Hematopoietic multipotent progenitor cell (in vitro differentiated cells): ENCODE measurements at places on chromosomes 1 and 21. TPM values are rescaled to one million over a fixed set of nuclear protein-coding genes. Genes with fewer than 3 reads are reported as not detected.

Gene VASH2
- 0.81 TPM for total RNA-seq

Gene LCE2B
- total RNA-seq, result not detected

Gene MTHFR
- total RNA-seq, result 40.9 TPM

Gene REN
- 8.3 TPM for total RNA-seq

Gene URB2
- 10.2 TPM for total RNA-seq

Gene CBS
- total RNA-seq, result 0.81 TPM

Gene EFNA3
- 4.8 TPM for total RNA-seq

Gene RHBDL2
- total RNA-seq, result under 0.01 TPM

Gene ESPN
- total RNA-seq, result 0.27 TPM

Gene ELAPOR1
- total RNA-seq, result 0.27 TPM

DNA sequence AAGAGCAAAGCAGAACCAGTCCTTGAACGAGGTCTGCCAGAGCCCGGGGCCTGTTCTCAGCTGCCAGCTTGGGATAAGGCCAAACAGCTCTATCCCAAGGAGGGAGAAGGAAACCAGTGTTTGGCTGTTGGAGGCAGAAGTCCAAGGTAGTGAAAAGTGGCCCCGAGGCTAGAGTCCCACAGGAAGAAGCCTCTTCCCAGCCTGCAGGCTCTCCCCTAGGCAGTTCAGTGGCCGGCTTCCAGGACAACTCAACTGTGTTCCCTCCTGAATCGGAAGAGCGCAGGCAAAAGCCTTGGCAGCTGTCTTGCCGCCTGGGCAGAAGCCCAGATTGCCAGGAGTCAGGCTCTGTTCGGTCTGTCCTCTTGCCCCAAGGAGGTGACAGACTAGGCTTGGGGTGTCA is 19.3 kb downstream of the QSOX1 start:
- DNase-seq, result no peak

- no peak for DNase-seq
Observed at GRCh38 chr1:25534410-25534788, 9.0 kb upstream of the LDLRAP1 start.

DNA sequence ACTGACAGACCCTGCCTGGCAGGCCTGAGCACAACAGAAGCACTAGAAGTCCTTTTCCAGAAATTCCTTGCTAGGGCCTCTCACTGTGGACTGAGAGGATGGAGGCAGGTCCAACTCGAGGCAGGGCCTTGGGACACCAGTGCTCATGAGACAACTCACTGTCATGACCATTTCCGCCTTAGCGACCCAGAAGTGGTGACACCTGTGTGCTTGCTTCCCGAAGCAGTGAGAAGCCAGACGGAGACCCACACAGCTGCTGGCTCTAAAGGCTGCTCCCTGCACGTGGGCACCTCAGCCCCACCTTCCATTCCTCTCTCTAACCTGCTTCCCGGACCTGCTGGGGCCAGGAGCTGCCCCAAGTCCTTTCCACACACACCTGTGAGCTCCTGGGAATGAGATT is 33.0 kb downstream of the KCNC4 start:
- no peak for DNase-seq

- DNase-seq, result no peak
Observed at GRCh38 chr1:174974711-174975119, 25.0 kb upstream of the CACYBP start.

DNA sequence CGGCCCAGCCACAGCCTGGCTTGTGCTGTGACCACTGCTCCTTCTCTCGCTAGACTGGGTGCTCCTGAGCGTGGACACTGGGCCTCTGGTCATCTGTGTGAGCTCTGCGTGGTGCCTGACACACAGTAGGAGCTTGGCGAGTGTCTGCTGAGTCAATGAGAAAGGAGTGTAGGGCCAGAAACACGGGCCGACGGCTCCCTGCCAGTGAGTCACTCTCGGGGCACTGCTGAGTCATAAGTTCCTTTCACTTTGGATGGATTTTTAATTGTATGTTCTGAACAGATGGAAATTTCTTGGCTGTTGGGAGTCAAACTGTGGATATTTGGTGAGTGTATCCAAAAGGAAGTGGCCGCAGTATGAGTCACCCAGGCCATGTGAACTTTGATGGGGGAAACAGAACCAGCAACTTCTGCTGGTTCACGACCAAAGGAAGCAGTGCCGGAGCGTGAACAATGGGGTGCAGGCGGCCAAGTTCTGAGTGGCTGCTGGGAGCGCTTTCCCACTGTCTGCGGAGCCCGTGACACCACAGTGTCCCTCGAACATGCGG is 41.0 kb upstream of the COL18A1 start:
- DNase-seq, result no peak

GRCh38 chr1:199218533-199218932 is 579.7 kb downstream of the PTPRC start:
- no peak for DNase-seq

DNA sequence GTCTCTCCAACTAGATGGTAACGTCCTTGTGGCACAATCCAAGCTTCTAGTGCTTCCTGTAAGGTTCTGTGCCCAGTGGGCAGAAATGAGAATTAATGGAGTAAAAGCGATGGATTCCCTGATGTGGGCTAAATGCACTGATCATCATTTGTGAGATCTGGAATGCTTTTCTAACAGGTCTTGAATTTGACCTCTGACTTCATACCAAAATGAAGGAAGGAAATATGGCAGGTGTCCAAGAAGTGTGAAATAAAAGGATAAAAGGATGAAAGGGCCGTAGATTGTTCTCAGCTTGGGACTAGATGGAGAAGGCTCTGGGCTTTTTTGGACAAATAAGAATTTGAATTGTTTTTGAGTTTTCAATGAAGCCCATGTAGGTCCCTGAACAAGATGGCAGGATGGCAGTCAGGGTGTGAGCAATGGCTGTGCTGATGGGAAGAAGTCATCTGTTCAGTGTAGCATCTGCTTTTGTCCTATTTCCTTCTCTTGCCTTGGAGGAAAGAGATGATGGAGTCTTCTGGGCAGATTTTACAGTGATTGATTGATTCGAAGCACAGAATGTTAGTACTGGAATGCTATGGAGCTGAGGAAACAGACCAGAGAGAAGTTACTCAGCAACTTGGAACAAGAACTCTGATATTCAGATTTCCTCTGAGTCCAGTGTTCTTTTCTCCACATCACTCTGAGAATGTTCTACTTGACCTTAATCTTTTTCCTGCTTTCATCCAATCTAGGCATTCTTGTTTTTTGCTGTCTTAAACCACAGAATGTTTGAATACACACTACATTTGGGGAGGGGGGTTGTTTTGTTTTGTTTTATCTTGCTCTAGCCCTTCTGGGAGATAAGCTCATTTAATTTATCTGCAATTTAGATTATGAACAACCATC is 286.0 kb downstream of the HLX start:
- DNase-seq, result no peak

- DNase-seq, result no peak
Observed at GRCh38 chr21:23478381-23478780, 2128.9 kb downstream of the MRPL39 start.

DNA sequence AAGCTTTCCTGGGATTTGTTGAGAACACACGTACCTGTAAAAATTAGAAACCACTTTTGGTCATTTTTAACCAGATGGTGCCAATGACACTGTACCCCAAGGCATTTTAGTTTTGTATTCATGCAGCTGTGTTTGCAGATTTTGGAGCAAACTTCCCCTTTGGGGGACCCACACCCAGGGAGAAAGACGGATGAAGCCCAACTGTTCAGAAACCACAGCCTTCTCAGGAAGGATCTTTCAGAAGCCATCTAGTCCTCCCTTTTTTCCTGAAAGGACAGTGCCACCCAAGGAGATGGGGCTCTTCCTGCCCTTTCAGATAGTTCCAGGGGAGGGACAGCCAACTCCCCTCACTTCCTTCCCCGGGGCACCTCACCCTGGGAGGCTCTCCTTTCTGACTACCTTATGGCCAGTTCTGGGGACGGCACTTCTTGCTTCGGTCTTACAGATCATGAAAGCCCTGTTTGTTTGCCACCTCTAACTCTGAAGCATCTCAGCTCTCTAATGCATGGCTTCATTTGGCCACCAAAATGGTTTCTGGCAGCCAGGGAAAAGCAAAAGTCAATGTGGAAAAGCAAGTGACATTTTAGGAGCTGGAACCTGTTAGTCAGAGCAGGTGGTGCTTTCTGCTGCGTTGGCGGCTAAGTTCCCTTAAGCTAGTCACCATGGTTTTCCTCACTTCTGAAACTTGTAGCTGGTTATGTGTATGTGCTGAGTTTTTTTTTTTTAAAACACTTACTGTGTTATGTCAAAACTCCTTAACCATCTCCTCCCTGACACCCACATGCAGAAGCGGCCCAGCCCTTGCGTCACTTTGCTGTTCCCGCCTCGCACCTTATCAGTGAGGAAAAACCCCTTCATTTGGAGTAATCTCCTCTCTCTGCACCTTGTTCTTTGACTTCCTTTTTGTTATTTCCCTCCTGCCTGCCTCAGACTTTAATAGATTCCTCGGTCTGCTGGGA is 10.1 kb downstream of the TMCC2 start:
- DNase-seq, result peak; percentile 54

DNA sequence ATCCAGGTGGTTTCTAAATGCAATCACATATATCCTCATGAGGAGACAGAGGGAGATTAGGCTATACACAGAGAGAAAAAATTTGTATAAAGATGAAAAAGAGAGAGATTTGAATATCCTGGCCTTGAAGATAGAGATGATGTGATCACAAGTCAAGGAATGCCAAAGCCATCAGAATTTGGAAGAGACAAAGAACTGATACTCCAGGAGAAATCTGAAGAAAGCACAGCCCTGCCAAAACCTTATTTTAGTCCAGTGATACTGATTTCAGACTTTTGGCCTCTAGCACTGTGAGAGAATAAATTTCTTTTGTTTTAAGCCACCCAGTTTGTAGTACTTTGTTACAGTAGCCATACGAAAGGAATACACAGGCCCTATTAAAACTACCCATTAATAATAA is 33.4 kb downstream of the DOCK7 start:
- DNase-seq, result no peak

DNA sequence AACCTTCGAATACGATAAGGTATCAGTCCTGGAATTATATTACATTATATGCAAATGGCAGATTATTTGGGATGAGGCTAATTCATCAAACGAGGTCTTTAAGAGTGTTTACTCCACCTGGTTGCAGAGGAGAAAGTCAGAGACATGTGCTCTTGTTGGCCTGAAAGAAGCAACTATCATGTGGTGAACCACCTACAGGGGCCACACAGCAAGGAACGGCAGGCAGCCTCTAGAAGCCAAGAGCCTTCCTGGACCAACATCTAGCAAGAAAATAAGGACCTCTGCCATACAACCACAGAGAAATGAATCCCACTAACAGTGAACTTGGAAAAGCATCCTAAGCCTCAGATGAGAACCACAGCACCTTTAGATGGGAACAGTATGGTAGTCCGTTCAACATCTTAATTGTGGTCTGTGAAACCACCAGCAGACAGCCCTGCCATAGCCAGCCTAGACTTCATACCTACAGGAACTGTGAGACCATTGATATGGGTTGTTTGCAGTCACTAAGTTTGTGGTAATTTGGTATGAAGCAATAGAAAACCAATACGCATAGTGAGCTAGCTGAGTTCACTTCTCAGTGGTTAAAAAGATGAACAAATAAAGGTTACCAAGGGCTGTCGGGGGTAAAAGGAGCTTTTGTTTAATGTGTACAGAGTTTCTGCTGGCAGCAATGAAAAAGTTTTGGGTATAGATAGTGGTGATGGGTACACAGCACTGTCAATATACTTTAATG is 345.7 kb upstream of the RUNX1 start:
- no peak for DNase-seq

GRCh38 chr1:109395602-109396512 is 1.9 kb downstream of the SORT1 start:
- DNase-seq, result no peak

DNA sequence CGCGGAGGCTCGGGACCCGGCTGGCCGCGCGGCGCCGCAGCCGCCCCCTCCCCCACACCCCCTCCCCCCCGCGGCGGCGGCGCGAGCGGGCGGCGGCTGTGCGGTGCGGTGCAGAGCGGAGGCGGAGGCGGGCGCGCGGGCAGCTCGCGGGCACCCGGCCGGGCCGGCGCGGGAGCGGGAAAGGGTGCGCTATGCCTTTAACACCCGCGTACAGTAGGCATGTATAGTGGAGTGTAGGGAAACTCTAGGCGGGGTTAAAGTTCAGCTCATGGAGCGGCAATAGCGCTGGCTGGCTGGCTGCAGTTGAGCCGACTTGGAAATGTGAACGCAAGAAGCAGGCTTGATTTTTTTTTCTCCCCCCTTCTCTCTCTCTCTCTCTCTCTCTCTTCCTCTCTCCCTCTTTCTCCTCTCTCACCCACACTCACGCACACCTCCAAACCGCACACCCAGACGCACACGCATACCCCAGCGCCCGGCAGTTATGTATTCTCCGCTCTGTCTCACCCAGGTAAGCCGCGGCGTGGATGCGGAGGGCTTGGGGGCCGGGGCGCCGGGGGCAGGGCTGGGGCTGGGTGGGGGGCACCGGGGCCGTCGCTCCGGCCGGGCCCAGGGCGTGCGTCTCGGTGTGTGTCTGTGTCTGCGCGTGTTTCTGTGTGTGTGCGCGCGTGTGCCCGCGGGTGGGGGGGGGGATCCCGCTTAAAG is at the start of gene NFIA:
NFIA (plus strand) TSS at position 251 of the 702 bp plus-strand sequence.
- DNase-seq, result peak; percentile 42

GRCh38 chr21:25501462-25501861 is 105.8 kb downstream of the MRPL39 start:
- no peak for DNase-seq

DNA sequence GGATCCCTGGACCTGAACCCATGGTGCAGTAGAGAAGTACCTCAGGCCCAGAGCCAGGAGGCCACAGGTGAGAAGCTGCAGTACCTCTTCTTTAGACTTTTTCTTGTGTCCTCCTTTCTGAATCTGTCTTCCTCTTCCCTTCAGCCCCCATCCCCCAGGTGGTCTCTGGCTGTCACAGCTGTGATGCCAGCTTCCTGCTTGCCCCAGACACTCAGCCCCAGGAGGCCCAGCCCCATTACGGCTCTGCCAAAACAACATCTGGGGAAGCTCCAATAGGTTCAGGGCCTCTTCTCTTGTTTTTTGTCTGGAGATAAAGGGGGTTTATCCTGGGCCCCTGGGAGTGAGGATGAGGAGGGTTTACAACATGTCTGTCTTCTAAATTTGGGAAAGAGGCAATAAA is 9.5 kb upstream of the BTG2 start:
- peak; percentile 78 for DNase-seq

GRCh38 chr1:196207612-196208217 is 400.5 kb downstream of the KCNT2 start:
- DNase-seq, result no peak

DNA sequence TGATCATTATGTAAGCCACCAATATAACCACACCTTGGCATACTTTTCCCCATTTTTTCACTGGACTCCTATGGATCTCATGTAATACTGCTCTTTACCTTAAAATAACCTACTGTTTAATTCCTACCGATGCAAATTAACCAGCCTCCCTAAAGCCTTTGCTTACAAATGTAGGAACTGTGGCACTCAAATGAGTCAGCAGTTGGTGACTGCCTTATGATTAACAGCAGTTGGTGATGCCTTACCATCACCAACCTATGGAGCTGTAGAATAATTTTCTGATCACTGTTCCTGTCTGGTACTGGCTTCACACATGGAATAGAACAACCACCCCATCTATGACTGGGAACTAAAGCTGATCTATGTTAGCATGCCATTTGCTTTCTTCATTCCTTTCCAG is 7.8 kb upstream of the NUDT17 start:
- DNase-seq, result no peak

DNA sequence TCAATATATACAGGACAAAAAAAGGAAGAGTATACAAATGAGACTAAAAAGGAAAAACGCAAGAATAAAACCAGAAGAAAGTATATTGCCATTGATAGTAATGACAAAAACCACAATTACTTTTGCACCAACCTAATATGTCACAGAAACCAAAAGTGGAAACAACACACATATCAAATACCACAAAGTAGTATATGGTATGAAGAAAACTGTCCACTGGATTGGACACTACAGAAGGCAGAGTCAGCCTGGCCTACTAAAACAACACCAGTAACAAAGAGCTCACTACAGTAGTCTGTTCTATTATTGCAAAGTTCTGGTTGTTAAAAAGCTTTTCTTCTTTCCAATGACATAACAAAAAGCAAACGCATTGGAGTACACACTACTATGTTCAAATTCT is 17.7 kb downstream of the TESK2 start:
- no peak for DNase-seq
